CD4-positive, alpha-beta T cell treated with Interleukin-12 subunit alpha and Interleukin-12 subunit beta, for 1 hour (primary cell): ENCODE measurements at places on chromosomes 4 and X.

GRCh38 chr4:86055898-86056297 lies 304.0 kb downstream of the MAPK10 start:
- DNase-seq, result no peak

DNA sequence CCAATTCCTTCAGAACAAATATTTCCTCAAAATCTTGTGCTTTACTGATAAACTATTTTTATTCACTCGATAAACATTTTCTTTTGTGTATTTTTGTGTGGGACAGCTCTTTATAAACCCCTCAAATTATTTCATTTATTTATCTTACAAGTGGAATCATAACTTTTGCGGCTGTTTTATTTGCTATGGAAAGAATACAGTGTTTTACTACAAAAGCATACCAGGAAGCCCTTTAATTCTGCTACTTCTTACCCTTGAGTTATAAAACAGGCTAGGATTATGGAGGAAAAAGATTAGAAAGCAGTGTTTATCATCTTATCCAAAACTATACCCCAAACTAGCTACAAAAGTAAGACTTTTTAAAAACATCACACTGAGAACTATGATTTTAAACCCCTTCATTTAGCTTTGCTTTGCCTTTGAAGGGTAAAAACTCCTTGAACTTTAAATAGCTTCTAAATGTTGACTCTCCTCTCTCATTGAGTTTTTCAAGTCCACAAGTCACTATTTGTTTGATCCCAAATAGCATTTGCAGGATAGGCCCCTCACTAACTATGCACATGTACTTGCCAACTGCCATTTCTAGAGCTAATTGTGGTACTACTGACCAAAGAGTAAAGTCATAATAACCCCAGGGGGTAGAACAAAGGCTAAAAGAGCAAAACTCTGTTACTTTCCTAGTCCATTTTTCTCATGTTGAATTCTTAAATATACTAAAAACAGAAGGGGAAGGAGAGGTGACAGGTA lies 45.8 kb upstream of the SGMS2 start:
- DNase-seq, result no peak

DNA sequence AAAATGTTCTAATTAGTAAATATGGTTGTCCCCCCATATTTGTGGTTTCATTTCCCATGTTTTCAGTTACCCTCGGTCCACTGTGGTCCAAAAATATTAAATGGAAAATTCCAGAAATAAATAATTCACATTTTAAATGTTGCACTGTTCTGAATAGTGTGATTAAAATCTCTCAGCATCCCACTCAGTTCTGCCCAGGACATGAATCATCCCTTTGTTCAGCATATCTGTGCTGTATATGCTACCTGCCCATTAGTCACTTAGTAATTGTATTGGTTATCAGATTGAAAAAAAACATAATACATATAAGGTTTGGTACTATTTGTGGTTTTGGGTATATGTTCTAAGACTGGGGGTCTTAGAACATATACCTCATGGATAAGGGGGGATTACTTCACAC lies 55.1 kb upstream of the NXF3 start:
- no peak for DNase-seq

GRCh38 chr4:168540086-168540485 lies 43.2 kb downstream of the PALLD start:
- no peak for DNase-seq

- no peak for DNase-seq
These were observed 6.1 kb upstream of the SEC24D start for GRCh38 chr4:118842055-118842454.

GRCh38 chrX:38870361-38870895 lies 69.2 kb downstream of the MID1IP1 start:
- no peak for DNase-seq

DNA sequence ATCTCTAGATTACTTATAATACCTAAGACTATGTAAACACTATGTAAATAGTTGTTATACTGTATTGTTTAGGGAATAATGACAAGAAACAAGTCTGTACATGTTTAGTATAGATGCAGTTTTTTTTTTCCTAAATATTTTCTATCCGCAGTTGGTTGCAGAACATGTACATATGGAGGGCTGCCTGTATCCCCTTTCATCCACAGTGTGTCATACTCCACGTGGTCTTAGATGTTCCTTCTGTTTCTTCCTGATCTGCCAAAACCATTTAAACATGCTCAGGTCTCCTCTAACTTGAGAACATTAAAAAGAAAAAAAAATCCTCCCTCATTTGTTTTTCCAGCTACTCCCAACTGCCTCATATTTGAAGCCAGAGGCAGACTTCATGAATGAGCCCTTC lies 14.0 kb downstream of the OCIAD1 start:
- no peak for DNase-seq

GRCh38 chr4:80312124-80312523 lies 23.4 kb upstream of the CFAP299 start:
- DNase-seq, result no peak

GRCh38 chr4:31343061-31343460 lies 622.9 kb downstream of the PCDH7 start:
- no peak for DNase-seq

GRCh38 chrX:63784902-63785707 lies at the start of gene ARHGEF9:
Gene ARHGEF9 (minus strand): TSS chrX:63785214. CDS start chrX:63785145, 69 bp downstream.
- DNase-seq, result no peak
